Stimulated activated CD8-positive, alpha-beta memory T cell treated with anti-CD3 and anti-CD28 coated beads, Interleukin-4, amount 100 ng/mL, for 4 hours (primary cell): ENCODE measurements at places on chromosomes 5 and 9.
A peak's percentile ranks its signal among the peaks of the same experiment; 100 is the strongest.

GRCh38 chr5:59299006-59299405 is 594.5 kb downstream of the PDE4D start:
- no peak for DNase-seq

DNA sequence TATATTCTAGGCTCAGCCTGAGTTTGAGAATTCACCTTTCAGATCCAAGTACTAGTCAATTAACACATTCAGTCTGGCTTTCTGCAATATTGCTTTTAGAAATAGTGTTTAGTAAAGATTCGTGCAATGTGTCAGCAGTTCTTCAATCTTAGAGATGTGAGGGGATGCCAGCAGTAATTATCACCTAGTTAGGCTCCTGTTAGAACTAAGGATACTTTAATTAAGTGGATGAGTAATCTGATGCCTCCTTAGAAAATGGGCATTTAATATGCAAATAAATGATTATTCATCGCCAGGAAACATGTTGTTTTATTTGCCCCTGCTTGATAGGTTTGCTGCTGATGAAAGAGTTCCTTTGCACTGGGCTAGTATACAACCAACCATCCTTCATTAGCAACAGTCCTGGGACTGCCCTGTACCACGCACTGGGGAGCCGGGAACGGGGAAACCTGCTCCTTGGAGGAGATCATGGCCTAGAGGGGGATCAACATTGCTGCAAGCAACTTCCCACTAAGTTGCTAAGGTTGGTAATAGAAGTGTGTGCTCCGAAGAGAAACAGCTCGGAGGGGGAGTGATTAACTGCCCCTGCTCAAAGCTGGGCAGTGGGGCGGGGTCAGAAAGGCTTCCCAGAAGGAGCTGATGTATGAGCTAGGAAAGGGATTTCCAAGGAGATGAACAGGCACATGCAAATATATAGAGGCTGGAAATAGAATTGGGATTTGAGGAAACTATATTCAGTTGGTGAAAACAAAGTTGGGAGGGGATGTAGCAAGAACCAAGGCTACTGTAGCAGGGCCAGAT is 231.8 kb downstream of the DRD1 start:
- DNase-seq: no peak

- DNase-seq: no peak
Measured at GRCh38 chr9:72312386-72312987, 52.5 kb downstream of the ZFAND5 start.

- DNase-seq: no peak
Measured at GRCh38 chr5:138668451-138669380, 84.5 kb upstream of the CTNNA1 start.

GRCh38 chr9:27261517-27262211 is 35.3 kb downstream of the EQTN start:
- DNase-seq: no peak

DNA sequence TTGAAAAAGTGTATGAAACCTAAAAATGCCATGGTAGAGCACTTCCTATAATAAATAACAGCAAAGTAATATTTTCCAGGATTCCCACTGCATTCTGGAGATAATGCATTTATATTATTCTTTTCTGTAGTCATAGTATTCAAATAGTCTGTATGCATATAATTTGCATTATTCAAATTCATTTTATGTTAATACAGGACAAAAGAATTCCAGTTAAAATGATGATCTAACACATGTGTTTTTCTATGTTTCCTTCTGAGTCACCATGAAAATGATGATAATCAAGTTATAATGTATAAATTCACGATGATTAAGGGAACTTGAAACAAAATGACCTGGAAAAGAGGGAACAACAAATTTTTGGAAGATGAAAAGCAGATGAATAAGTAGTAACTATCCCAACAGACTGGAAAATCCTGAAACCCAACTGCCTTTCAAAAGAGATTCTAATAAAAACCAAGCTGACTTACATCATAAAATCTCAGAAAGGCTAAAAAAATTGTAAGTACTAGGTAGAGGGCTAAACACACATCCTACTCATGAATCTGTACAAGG is 358.6 kb upstream of the PAPPA start:
- no peak for DNase-seq

DNA sequence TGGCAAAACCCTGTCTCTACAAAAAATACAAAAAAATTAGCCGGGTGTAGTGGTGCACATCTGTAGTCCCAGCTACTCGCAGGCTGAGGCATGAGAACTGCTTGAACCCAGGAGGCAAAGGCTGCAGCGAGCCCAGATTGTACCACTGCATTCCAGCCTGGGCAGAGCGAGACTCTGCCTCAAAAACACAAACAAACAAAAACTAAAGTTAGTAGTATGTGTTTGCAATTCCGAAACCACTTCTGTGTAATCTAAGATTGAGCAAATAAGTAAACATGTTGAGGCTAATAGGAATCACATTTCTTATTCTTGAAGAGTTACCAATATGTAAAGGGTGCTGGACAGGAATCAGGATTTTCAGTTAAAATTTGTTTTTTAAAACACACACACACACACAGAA is 70.0 kb upstream of the SUSD1 start:
- DNase-seq: no peak

DNA sequence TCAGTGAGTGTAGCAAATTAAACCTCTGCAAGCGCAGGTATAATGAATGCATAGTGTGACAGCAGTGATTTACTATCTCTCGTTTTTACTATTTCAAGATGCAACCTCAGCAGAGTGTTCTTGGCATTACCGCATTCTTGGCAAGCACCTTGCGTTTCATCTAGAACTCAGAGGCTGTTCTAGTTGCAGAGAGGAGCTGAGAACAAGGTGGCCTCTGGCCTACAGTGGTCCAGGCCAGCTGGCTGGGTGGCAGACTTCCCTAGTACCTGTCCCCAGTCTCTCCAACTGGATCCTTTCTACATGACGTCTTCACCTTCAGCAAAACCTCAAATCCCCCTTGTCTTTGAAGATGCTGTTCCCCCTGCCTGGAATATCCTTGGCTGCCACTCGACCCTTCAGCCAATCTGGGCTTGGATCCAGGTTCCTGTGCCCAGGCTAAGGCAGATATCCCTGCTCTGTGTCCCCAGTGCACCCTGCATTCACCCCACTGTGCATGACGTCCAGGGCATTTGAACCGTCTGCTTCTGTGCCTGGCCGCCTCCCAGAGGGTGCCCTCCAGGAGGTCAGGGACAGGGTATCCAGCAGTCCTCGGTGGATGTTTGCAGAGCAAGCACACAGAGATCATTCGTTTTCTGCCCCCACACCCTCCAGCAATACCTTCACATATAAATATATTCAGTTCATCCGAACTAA is 120.4 kb upstream of the CPEB4 start:
- no peak for DNase-seq

GRCh38 chr5:115510145-115510645 is 34.4 kb downstream of the FEM1C start:
- no peak for DNase-seq

- no peak for DNase-seq
Measured at GRCh38 chr9:9392755-9393154, 1220.0 kb downstream of the PTPRD start.

- DNase-seq: no peak
Measured at GRCh38 chr9:10843151-10843550, 230.3 kb upstream of the PTPRD start.

GRCh38 chr5:127400946-127401670 is 110.5 kb downstream of the MEGF10 start:
- no peak for DNase-seq

- no peak for DNase-seq
Measured at GRCh38 chr9:8655071-8655470, 855.5 kb upstream of the DMAC1 start.

GRCh38 chr5:174490728-174491127 is 233.7 kb upstream of the MSX2 start:
- DNase-seq: no peak

GRCh38 chr5:88502179-88503040 is 233.8 kb upstream of the TMEM161B start:
- no peak for DNase-seq

GRCh38 chr5:177553671-177554429 is 513 bp downstream of the FAM193B start:
- peak; percentile 14 for DNase-seq

- no peak for DNase-seq
Measured at GRCh38 chr9:13962006-13962405, 351.9 kb downstream of the NFIB start.

GRCh38 chr9:7209990-7210389 is 452.2 kb downstream of the KDM4C start:
- DNase-seq: no peak

GRCh38 chr5:138408023-138408422 is 30.8 kb upstream of the REEP2 start:
- no peak for DNase-seq

DNA sequence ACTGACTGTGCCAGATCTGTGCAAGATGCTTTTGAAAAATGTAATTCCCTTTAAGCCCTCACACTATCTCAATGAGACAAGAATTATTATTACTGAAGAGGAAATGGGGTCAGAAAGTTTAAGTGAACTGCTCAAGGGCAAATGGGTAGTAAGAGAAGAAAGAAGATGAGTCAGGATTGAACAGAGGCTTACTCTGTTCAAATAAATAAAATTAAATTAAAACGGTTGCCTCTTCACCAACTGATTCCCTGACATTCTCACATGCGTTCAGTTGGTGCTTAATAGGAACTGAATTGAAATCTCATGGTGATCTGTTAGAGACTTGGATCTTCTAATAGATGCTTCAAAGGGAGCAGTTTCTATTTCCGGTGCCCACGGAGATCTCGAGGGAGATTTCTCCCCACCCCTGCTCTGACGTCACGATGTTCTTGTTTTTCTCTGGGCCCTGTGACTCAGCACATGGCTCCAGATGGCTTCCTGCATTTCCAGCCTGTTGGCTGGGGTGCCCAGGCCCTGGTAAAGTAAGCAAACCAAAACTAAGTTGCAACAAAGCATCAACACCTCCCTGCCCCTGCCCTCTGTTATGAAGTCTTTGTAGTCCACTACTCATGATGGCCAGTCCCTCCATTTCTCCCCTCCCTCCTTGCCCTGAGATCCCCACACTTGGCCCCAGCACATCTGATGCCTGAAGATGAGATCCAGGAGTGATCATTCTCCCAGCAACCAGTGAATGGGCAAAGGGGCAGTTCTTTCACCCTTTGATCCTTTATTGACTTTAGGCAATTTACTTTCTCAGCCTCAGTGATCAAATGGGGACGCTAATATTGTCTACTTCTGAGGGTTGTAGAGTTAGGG is 106.1 kb upstream of the CPEB4 start:
- DNase-seq: peak; percentile 48

GRCh38 chr5:31442058-31442745 is 89.7 kb downstream of the DROSHA start:
- no peak for DNase-seq

- DNase-seq: no peak
Measured at GRCh38 chr5:133916479-133916878, 51.9 kb downstream of the C5orf15 start.

GRCh38 chr9:69442486-69442885 is 117.5 kb downstream of the ENTREP1 start:
- no peak for DNase-seq

DNA sequence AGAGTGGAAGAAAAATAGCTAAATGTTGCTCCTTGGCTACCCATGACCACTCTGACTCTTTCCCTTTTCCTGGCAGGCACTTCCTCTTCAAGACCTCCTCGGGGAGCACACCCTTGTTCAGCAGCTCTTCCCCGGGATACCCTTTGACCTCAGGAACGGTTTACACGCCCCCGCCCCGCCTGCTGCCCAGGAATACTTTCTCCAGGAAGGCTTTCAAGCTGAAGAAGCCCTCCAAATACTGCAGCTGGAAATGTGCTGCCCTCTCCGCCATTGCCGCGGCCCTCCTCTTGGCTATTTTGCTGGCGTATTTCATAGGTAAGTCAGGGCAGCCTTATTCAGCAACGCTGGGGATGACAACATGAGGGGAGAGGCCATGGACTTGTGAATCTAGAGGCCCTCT is 298.6 kb upstream of the WWC1 start:
- no peak for DNase-seq

- DNase-seq: no peak
Measured at GRCh38 chr5:167294882-167295680, 996.4 kb upstream of the WWC1 start.

GRCh38 chr5:58041884-58042283 is 418.0 kb downstream of the PLK2 start:
- no peak for DNase-seq

- no peak for DNase-seq
Measured at GRCh38 chr5:135490245-135491037, 38.3 kb upstream of the TIFAB start.

GRCh38 chr5:168420461-168420860 is 65.8 kb upstream of the RARS1 start:
- no peak for DNase-seq

GRCh38 chr9:2242831-2243330 is 227.7 kb downstream of the SMARCA2 start:
- no peak for DNase-seq

DNA sequence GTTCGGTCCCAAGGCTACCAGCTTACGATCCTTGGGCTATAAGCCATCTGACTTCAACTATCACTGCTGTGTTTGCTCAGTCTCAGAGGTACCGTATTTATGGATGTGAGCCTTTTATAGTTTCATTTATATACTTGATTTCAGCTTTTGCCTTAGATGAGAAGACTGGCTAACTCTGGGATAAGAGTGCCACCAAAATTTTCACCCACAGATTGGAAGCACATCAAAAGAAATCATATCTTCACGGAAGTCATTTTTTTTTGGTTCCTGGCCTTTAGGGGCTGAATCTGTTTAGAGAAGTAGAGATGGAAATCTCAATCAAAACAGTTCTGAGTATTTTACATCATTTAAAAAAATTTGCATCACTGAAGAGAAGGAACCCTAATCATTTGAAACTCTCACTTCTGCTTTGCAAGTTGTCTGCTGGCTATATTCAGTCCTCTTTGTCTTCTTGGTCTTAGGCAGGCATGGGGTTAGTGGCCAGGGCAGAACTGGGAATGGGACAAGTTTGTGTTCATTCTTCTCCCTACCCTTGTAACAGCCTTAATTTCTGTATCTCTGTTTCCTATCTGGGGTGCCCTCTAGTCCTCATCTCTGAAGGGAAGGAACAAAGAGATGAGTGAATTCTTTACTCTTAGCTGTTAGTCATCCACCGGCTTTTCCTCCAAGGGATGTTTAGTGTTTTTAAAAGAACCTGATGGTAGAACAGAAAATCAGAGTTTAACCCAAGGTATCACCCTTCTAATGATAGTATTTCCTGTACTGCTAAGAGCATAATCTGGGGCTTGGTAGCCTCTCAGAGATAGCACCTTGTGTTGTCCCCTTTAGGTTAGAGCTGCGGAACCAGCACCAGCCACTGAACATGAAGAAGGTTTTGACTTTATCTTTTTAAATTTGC is 14.1 kb upstream of the TNFAIP8 start:
- DNase-seq: no peak

DNA sequence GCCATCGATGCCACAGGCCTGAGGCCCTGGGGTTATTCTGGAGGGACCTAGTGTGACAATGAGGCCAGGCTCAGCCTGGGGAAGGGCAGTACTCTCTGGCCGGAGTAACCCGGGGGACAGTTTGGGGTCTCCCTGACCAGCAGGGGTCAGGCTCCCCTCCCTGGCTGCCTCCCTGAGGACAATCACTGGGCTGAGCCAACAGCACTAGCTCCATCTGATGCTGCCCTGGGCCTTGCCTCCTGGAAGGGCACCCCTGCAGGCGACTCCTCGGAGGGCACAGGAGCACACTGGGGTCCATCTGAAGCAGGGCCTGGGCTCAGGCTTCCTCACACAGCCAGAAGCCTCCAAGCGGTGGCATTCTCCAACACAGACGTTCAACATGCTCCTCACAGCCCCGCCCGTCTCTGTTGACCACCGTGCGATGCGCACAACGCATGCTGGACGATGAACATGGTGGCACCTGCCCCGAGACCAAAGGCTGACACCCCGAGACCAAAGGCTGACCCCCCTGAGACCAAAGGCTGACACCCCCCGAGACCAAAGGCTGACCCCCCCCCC is 68.3 kb downstream of the ADAMTS2 start:
- no peak for DNase-seq

GRCh38 chr5:133967698-133968203 is 674 bp downstream of the C5orf15 start:
- no peak for DNase-seq
